ENCODE measurements at places on chromosomes 3 and 15. TPM values are rescaled to one million over a fixed set of nuclear protein-coding genes. Genes with fewer than 3 reads are reported as not detected.

GRCh38 chr3:176296066-176296597 lies 901.1 kb downstream of the TBL1XR1 start:
- no peak for DNase-seq

GRCh38 chr15:81532001-81532400 lies 158.0 kb upstream of the TMC3 start:
- DNase-seq = no peak

GRCh38 chr3:130759692-130760338 lies 13.2 kb upstream of the PIK3R4 start:
- DNase-seq = no peak

The CP gene
- 24.3 TPM for total RNA-seq
